ENCODE measurements at places on chromosomes 3 and 15.

DNA sequence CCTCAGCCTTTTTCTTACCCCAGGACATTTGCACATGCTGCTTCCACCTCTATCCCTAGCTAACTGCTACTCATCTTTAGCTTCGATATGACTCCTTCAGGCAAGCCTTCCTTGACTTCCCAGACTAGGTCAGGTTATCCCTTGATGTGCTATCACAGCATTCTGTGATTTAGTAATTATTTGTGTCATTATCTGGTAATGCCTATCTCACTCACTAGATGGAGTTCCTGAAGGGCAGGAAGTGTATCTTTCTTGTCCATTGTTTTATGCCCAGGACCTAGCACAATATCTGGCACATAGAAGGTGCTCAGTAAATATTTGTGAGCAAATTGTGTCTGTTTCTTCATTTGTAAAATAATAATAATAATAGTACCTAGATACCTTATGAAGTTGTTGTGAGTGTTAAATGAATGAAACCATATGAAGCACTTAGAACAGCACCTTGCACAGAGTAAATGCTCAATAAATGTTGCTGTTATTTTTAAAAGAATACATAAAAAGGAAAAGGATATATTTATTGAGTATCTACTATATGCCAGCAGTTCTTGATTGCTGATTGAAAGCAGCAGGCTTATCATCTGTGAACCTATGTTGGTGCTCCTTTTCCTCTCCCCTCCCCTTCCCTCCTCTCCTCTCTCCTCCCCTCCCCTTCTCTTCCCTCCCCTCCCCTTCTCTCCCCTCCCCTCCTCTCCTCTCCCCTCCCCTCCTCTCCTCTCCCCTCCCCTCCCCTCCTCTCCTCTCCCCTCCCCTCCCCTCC, 31.5 kb downstream of the SQOR start:
- DNase-seq: no peak

GRCh38 chr3:45272032-45272810, 46.1 kb upstream of the TMEM158 start:
- DNase-seq: no peak

GRCh38 chr3:89795506-89795905, 688.1 kb downstream of the EPHA3 start:
- DNase-seq: no peak

DNA sequence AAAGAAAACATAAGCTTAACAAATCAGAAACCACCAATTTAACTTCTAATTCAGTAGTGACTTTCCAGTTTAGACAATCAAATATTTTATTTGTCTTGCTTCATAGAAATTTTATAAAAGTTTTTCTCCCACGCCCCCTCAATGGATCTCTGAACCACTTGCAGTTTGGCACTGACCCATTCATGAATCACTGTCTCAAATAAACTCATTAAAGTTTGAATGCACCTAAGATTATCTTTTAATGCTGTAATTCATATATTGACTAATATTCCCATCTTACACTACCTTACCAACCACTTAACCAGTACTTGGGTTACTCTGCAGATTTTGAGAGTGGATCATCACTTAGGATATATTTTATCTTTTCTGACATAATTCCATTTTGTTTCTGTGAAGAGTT, 880.2 kb downstream of the OTOL1 start:
- no peak for DNase-seq

DNA sequence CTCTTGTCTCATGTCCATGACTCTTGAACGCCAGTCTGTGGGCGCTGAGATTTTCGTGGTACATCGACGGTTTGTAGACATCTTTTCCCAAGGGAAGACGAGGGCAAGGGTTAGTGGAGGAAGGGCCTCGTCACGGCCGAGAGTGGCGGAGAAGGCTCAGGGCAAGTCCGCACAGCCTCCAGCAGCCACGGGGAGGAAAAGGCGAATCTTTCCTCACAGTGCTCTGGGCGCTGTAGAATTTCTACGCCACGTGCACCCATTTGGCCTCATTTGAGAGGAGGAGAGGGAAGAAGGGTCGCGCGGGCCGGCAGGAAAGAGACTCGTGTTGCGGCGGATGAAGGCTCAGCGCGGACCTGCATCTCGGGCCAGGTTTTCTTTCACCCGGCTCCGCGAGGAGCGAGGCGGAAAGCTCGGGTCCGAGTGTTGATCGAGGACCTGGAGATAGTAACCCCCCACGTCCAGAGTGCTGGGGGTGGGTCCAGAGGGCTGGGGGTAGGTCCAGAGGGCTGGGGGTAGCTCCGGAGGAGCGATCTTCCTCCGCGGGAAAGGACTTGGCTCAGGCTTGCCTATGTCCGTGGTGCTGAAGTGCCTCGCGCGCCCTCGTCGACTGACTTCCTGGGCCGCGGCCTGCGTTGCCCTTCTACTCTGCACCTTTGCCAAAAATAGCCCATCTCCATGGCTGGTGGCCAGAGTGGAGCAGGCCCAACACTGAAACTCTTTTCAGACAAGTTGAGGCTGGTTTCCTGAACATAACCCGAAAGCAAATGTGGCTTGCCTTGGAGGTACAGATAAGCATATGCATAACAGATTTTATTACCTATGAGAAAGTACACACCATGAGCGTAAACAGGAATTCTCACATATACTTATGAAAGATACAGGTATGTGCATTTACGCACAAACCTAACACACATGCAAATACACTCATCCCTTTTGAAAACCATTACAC, 1.1 kb downstream of the SLC35G2 start:
- DNase-seq: peak; percentile 31

GRCh38 chr15:99983171-99983885, 250.1 kb upstream of the LYSMD4 start:
- DNase-seq: no peak

DNA sequence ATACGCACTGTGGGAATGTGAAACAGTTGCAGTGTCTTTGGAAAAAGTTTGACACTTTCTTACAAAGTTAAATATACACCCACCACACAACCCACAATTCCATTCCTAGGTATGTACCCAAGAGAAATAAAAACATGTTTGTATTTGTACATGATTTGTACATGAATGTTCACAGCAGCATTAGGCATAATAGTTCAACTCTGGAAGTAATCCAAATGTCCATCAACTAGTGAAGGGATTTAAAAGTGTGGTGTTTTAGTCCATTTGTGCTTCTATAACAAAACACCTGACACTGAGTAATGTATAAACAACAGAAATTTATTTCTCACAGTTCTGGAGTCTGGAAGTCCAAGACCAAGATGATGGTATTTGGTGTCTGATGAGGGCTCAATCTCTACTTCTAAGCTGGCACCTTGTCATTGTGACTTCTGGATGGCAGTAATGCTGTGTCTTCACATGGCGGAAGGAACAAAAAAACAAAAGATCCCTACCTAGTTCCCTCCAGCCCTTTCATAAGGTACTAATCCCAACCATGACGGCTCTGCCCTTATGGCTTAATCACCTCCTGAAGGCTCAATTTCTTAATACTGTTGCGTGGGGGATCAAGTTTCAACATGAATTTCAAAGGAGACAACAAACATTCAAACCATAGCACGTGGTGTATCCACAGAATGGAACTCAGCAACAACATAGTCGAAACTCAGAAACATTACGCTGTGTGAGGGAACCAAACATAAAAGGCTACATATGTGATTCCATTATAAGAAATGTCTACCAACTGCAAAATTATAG, 120.5 kb downstream of the AQP9 start:
- DNase-seq: no peak

DNA sequence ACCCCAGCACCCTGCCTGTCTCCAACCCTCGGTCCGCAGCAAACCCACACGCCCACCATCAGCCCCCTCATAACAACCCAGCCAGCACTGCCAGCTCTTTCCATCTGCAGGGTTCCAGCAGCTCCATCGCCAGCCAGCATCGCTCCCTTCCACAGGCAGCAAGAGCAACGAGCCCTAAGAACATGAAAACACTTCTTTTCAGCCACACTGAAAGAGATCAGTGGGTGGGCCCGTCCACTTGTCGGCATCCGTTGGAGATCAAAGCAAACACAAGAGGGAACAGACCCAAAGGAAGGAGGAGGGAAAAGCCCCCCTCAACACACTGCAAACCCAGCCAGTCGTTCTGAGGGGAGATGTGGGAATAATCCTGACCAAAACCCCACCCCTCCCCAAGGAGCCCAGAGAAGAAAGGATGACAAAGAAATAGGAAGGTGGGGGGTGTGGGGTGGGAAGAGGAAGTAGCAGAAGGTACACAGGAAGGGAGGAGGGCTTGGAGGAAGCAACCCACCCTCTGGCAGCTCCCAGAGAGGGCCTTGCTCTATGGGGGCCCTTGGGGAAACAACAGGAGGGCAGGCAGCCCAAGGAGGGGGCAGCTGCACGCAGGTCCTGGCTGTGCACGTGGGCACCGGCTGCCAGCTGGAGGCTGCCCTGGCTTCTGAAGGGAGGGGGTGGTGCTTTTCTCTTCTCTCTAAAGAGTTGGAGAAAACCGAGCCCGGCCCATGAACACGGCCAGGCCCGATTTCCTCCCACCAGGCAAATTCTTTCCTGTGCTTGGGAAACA, 473.6 kb upstream of the PROK2 start:
- DNase-seq: no peak

- no peak for DNase-seq
These were observed 64.5 kb downstream of the CGNL1 start for GRCh38 chr15:57440799-57441198.

DNA sequence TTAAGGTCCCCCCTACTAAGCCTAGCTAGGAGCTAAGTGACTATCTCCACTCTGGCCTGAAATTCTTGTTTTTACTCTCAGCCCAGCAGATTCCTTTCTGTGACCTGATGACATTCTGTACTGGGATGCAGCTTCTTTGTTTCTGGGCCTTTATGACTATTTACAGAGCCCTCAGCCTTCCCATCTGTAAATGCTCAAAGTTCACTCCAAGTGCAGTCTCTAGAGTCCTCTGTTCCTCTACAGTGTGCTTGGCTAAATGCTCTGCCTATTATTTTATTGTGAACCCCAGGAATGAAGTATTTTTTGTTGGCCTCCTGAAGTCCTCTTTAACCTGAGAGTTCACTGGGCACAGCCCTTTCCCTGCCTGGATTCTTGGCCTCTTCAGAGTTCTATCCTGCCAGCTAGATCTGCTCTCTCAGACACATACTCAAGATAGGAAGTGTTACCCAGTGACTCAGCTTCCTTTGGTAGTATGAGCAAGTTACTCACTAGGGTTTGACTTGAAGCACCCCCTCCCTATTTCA, 278.1 kb upstream of the P2RY1 start:
- DNase-seq: no peak

GRCh38 chr15:37941779-37942178, 7.3 kb downstream of the TMCO5A start:
- DNase-seq: no peak

- DNase-seq: no peak
These were observed 71.0 kb downstream of the THBS1 start for GRCh38 chr15:39651881-39652280.

DNA sequence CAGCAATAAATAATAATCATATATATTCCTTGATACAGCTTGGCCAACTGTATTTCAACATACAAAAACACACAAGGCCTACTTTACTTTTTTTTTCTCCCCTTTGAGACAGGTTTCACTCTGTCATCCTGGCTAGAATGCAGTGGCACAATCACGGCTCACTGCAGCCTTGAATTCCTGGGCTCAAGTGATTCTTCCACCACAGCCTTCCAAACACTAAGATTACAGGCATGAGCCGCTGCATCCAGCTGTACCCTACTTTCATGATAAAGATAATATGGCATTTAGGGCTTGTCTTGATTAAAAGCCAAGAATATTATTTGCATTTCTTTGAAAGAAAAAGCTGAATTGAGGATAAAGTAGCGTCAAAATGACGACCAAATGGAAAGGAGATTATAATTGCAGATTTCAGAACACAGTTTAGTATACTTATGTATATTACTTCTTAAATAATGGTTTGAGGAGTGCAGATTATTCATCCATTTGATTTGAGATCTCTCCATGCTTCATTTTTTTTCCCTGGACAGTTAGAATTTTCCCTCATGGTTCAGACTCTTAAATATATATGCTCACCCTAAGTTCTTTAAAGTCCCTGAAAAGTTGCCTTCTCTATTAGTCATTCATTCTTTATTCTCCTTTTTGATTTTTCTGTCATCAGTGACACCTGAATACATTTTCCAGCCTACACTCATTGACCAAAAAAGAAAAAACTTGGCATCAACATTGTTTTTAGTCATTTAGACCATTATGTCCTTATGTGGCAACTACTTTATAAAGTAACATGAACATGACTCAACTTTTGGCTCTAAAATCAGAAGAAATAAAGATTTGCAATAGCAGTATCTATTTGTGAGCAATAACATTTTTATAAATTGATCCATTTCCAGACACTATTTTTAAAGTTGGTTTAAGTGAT, 48.5 kb upstream of the MLF1 start:
- no peak for DNase-seq

- no peak for DNase-seq
These were observed 505.1 kb downstream of the CNTN4 start for GRCh38 chr3:2603692-2604289.

DNA sequence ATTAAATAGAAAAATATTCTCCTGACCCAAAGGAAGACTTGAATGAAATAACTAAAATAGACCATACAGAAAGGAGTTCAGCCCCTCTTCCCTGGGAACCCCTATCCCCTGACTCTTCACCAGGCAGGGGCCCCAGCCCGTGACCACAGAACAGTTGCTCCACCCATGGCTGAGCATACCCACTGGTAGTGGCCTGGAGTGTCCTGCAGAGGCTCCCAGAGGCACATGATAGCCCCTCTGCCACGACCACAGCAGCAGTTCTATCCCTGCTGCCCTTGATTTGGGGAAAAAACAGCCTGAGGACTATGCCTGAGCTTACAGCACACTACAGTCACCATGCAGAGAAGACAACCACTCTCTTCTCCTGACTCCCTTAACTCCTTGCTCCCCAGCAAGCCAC, 31.8 kb downstream of the TTC14 start:
- DNase-seq: no peak

DNA sequence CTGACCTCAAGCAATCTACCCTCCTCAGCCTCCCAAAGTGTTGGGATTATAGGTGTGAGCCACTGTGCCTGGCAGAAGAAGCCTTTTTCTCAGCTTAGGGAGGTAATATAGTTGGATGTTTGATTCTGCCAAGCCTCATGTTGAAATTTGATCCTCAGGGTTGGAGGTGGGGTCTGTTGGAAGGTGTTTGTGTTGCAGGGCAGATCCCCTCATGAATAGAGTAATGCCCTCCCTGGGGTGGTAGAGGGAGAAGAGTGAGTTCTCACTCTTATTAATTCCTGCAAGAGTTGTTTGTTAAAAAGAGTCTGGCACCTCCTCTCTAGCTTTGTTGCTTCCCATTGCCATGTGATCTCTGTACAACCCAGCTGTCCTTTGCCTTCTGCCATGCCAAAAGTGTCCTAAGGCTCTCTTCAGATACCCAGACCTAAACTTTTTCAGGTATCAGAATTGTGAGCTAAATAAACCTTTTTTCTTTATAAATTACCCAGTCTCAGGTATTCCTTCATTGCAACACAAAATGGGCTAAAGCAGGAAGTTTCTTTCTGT, 16.4 kb downstream of the NECTIN3 start:
- DNase-seq: no peak

DNA sequence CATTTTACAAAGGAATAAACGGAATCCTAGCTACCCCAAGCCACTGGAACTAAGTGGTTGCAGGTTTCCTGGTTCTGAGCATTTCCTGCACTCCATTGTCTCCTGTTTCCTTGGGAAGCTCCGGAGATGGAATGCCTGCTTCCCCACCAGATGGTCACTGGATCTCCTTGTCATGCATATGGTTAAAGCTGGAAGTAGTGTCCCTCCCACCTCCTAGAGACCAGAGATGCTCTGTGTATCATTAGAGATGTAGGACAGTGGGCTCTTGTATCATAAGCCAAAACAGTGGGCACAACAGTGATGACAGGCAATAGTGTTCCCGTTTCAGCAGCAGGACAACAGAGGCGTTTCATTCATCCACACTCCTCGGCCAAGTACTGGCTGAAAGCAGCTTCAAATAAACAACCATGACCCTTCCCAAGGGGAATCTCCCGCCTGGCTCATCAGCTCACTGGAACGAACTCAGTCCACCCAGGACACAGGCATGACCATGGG, 136.2 kb upstream of the EIF1B start:
- DNase-seq: no peak
